ENCODE measurements at places on chromosomes 1 and 21.
A peak's percentile ranks its signal among the peaks of the same experiment; 100 is the strongest.

DNA sequence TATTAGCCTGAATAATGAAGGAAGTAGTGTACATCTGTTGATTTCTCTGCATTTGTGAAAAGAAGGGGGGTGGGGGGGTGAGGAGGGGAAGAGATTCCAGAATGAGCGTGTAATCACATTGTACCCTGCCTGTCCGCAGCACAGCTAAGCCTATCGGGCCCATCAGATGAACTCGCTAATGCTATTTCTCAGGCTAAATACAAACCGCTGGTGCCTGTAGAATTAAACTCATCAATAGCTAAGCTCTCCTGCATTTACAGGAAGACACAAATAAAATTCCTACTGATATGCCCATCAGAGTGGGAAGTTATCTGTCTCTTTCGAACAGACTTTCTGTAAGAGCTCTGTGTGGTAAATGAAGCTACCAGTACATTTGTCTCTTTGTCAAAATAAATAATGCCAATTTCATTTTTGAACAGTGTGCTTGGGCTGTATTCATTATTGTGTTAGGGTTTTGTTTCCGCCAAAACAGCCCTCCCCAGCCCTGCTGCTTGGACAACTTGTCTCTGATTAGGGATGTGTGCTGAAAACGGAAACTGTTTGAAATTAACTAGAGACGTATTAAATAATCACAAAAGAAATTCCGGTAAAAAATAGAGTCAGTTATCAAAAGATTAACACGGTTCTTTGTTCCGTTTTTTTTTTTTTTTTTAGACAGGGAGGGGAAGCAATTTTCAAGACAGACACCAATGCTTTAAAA is 305.4 kb downstream of the TTLL7 start:
- peak; percentile 0 for DNase-seq

DNA sequence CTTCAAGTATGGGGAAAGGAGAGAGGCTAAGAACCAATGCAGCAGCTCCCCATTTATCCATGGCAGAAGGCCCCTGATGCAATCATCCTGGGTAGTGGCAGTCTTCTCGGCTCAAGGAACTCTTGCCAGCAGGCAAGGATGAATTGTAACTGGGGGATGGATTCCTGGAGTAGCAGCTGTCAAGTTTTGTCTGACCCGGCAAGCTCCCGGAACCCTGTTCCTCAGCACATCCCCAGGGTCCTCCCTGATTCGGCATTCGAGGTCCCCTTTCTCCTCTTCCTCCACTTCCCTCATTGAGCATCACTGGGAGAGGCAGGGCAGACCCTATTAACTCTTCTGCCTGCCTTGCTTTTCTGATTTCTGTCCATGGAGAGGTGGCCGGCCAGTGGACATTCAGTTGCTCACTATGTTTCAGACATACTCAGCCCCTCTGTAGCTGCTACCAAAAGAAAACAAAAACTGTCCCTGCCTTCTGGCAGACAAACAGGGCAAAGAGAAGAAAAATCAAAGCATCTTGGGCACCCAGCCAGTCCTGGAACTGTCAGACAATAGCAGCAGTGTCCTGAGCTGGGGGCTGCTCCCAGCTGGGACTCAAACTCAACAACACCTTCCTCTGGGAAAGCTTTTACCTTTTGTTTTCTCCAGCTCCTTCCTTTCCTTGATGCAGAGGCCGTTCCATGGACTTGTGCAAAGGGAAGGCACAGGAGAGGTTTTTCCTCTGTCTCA is 5.6 kb upstream of the PTCH2 start:
- DNase-seq: no peak

GRCh38 chr1:53341521-53341895 is 13.6 kb upstream of the LRP8 start:
- no peak for DNase-seq

DNA sequence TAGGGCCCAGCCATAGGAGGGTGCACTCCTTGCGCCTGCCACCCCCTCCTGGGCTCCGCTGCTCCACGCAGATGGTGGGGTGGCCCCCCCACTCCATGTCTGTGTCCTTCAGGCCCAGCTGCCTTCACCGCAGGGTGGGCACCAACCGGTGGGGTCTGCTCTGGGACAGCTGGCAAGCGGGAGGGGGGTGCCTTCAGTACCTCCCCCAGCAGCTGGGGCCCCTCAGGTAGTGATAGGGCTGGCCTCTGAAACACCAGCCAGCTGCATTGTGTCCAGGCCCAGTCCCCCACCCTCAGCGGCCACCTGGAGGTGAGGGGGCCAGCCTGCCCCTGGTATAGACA is 360 bp downstream of the GJC2 start:
- no peak for DNase-seq

GRCh38 chr1:3597599-3597964 is 13.7 kb downstream of the MEGF6 start:
- DNase-seq: no peak

GRCh38 chr21:27424601-27425000 is 457.7 kb upstream of the ADAMTS5 start:
- no peak for DNase-seq

GRCh38 chr1:33149453-33150190 is 32.2 kb downstream of the TRIM62 start:
- no peak for DNase-seq
